Germinal center (tissue), 1 donor: ENCODE measurements at places on chromosomes 6 and 20.

DNA sequence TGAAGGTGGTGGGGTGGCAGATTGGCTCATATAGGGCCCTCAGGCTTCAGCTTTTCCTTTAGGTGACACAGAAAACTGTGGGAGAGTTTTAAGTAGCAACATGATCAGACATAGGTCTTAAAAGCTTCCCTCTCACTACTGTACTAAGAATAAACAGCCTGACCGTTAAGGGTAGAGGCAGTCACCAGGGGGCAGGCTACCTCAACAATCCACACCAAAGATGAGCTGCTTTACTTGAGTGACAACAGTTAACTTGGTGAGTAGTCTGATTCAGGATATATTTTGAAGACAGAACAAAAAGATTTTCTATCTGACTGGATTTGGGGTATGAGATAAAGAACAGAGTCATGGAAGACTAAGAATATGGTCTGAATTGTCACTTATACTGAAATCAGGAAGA, 193.1 kb upstream of the SHLD1 start:
- DNase-seq, result peak; percentile 61

- no peak for DNase-seq
Observed at GRCh38 chr20:35021063-35021462, 65.4 kb downstream of the MYH7B start.

DNA sequence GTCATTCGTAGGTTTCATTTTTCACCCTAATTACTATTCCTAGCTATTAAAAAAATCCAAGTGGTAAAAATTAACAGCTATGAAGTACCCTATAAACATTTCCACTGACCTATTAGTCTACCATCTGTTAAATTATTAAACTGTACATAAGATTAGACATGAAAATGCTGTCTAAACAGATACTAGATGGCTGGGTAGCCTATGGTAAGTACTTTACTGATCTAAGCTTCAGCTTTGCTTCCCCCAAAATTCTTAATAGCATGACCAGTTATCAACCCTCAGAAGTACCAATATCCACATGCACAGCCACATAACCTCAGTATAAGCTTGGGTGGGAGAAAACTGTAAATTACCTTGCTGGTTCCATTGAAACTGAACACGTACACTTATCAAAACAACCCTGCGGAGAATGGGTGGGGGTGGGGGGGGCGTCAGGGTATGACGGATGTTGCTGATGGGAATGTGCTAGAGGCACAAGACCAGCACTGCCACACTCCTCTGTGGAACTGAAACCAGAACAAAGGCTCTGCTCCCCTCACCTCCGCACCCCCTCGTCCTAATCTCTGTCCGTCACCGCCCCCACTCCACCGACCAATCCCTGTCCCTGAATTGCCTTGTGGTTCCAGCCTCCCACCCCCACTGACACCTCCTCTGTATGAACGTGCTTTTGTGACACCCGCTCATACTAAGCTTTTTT, 45.3 kb downstream of the B4GALT5 start:
- peak; percentile 85 for DNase-seq

GRCh38 chr20:8043687-8044282, 24.2 kb upstream of the TMX4 start:
- DNase-seq, result peak; percentile 58

- DNase-seq, result no peak
Observed at GRCh38 chr6:136334465-136334846, 44.8 kb upstream of the BCLAF1 start.

GRCh38 chr6:91613481-91613880, 1026.6 kb upstream of the MAP3K7 start:
- no peak for DNase-seq

GRCh38 chr6:112237066-112237465, 17.3 kb downstream of the LAMA4 start:
- DNase-seq, result no peak

DNA sequence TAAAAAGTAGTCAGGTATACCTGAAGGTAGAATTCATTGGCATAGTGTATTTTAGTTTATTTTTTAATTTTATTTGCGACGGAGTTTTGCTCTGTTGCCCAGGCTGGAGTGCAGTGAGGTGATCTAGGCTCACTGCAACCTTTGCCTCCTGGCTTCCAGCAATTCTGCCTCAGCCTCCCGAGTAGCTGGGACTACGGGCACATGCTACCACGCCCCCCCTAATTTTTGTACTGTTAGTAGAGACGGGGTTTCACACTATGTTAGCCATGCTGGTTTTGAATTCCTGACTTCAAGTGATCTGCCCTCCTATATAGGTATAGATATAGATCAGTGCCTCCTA, 102.8 kb upstream of the PRSS16 start:
- DNase-seq, result no peak

DNA sequence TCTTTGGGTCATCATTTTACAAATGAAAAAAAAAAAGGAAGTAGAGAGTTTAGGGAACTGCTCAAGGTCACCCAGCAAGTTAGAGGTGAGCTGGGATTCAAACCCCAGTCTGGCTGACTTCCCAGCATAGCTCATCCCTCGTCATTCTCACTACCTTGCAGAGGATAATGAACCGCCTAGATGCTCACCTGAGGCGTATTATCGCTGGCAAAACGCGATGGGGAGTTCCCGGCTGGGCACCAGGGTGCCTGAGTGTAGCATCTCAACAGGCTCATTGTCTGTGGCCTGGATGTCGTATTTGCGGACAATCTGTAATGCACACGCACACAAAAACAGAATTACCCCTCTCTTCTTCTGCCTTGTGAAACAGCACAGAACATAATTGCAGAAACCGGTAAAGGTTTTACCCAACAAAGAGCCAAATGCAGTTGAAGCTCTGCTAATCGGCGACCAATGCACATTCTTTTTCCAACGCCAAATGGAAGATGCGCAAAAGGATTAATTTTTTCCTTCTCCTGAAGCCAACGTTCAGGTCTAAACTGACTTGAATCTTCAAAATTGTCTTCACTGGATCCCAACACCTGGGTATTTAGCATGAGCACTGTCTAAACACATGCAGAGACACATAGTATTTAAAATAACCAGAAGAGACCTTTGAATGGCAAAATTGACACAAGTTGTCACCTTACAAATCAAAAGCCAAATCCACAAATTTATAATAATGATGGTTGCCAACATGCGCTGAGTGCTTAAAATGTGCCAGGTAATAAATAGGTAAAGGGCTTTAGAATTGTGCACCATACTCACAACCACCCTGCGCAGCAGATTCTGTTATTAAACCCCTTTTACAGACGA, 16.6 kb downstream of the CYP24A1 start:
- DNase-seq, result no peak

GRCh38 chr6:70860045-70860444, 96.8 kb downstream of the B3GAT2 start:
- DNase-seq, result no peak

DNA sequence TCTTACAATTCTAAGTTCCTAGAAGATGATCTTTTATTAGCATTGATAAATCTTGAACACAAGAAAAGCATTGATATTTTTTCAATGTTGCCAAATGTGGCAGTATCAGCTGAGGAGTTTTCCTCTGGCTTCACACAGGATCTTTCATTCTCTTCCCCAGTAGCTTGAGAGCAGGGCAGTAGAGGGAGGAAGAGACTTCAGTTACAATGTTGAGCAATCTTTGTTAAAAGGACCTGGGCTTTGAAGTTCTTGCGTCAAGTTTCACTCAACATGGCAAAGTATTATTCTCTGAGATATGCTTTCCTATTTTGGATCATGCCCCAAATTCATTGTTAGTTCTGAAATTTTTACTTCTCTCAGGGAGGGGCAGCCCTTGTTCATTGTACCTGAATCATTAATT, 238.0 kb downstream of the COL12A1 start:
- no peak for DNase-seq

DNA sequence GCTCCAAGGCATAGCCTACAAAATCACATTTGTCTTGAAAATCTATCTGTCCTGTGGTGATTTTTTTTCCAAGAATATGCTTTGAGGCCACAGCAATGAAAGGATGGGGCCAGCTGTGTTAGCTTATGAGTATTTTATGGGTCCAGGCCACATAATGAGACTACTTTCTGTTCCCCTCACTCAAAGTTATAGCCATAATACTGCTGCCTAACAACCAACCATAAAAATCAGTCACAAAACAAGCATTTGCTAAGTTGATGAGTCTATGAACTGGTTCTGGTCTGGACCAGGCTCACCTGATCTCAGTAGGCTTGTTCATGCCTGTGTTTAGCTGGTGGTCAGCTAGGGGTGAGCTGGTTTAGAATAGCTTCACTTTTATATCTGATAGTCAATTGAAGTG, 192.5 kb upstream of the PLCB4 start:
- no peak for DNase-seq

DNA sequence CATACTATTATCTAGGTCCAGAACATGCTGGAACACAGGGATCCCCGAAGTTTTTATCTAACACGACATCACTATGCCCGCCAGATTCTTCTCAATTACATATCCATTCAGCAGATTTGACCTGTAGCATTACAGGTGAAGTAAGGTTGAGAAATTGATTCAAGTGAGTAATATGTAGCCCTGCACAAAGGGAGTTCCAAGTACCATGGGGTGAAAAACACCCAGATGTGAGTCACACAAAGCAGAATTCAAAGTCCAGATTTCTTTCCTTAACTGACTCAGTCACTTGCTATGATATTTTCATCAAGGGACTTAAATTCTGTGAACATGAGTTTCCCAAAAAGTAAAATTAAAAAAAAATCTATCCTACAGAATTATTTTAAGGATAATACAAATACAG, 655.4 kb upstream of the PTCHD4 start:
- no peak for DNase-seq

- DNase-seq, result peak; percentile 85
Observed at GRCh38 chr20:8018958-8019245, 659 bp downstream of the TMX4 start.

DNA sequence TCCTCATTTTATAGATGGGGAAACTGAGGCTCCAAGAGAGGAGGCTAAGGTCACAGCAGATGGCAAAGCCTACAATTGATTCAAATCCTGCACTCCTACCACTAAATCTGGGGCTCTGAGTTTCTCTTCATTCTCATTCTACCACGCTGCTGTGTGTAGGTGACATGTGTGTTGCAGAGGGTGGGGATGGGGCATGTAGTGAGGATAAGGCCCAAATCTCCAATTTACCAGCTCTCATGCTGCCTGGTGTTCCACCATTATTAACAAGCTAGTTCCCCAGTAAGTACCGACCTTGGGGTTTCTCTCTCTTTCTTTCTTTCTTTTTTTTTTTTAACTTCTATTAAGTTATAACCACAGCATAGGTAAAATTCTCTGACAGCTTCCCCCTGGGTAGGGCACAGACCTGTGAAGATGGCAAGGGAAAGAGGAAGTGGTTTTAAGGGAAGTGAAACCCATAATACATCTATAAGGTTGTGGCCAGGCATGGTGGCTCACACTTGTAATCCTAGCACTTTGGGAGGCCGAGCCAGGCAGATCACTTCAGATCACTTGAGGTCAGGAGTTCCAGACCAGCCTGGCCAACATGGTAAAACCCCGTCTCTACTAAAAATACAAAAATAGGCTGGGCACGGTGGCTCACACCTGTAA, 13.0 kb upstream of the MATN4 start:
- DNase-seq, result peak; percentile 83

DNA sequence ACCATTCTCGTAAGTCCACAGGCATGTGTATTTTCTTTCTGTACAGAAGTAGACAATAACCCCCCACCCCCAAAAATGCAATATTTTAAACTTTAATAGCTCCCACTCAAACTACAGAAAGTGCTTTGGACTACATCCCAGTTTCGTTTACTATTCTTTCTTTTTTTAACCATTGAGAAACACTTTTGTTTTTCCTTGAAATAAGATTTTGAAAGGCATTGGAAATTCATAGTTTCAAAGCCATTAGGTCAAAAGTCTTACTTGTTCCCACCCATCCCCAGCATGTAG, 140.0 kb downstream of the KIF16B start:
- no peak for DNase-seq

GRCh38 chr6:165632194-165632593, 30.8 kb downstream of the PDE10A start:
- DNase-seq, result no peak

DNA sequence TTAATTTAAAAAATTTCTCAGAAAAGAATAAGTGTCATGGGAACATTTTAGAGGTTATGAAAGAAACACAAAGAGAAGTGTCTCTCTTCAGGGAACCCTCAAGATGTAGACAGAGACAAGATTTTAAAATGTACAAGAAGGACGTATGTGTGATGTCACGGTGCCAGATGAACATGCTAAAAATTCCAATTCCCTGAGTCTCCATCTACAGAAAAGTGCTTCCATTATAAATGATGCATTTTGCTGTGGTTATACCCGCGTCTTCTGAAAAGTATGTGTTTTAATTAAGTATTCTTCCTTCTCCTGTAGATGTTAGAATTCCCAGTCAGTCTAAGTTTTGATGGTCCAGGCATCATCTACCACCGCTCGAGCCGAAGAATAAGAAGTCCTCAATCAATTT, 489.1 kb downstream of the PREX1 start:
- DNase-seq, result no peak

GRCh38 chr20:1686151-1686748, 28.7 kb upstream of the SIRPG start:
- DNase-seq, result no peak

GRCh38 chr6:129596522-129596921, 113.5 kb downstream of the ARHGAP18 start:
- DNase-seq, result no peak

DNA sequence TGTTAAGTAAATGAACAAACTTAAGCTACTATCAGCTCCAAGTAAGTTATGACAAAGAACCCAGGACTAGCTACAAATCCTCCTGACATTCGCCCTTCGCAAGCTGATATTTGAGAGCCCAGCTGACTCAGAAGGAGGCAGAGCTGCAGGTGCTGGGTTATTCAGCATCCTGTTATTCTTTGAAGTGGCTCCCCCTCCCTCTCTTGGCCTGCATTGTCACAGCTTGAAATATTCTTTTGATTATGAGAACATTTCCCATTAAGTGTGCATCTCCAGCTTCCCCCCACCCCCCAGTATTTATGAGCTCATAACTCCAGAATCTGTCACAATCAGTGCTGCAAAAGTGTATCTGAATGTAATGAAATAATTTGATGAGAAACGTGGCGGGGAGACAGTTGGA, 78.8 kb upstream of the RALY start:
- DNase-seq, result no peak

- no peak for DNase-seq
Observed at GRCh38 chr6:145842693-145843546, 28.3 kb upstream of the FBXO30 start.

DNA sequence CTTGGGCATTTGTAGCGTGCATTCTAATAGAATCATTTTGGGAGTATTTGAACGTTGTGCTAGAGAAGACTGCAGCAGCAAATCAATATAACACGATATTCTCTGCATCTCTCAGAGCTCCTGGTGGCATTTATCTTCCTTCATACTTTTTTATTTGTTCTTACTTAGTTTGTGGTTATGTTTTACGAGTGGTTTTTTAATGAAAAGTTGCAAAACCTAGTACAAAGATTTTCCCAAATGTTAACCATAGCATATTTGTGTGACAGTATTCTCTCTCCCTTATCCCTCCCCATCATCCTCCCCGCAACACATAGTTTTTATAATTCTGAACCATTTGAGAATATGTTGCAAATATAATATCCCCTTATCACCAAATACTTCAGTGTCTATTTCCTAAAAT, 50.4 kb downstream of the JARID2 start:
- no peak for DNase-seq
